ENCODE measurements at places on chromosomes 2 and 18. TPM values are rescaled to one million over a fixed set of nuclear protein-coding genes. Genes with fewer than 3 reads are reported as not detected.

The ELOA2 gene
- not detected for total RNA-seq

The EFEMP1 gene
- 3,306 TPM for total RNA-seq

The ESPNL gene
- not detected for total RNA-seq

The MC5R gene
- total RNA-seq: not detected

The NCKAP1 gene
- total RNA-seq: 97.3 TPM

The SETBP1 gene
- total RNA-seq: 6.4 TPM

The WDR43 gene
- 35.9 TPM for total RNA-seq

The MLPH gene
- total RNA-seq: not detected

The GPAT2 gene
- total RNA-seq: 5.6 TPM

The PKDCC gene
- 4.3 TPM for total RNA-seq

The RAB6C gene
- not detected for total RNA-seq

The ABCG8 gene
- total RNA-seq: not detected

Measured in dermis microvascular lymphatic vessel endothelial cell (primary cell).